ENCODE measurements at places on chromosomes 5 and 9. TPM values are rescaled to one million over a fixed set of nuclear protein-coding genes. Genes with fewer than 3 reads are reported as not detected.

Gene OR2K2
- total RNA-seq, result not detected

GRCh38 chr5:1525624-1526189, 1.9 kb upstream of the LPCAT1 start:
- no peak for DNase-seq

DNA sequence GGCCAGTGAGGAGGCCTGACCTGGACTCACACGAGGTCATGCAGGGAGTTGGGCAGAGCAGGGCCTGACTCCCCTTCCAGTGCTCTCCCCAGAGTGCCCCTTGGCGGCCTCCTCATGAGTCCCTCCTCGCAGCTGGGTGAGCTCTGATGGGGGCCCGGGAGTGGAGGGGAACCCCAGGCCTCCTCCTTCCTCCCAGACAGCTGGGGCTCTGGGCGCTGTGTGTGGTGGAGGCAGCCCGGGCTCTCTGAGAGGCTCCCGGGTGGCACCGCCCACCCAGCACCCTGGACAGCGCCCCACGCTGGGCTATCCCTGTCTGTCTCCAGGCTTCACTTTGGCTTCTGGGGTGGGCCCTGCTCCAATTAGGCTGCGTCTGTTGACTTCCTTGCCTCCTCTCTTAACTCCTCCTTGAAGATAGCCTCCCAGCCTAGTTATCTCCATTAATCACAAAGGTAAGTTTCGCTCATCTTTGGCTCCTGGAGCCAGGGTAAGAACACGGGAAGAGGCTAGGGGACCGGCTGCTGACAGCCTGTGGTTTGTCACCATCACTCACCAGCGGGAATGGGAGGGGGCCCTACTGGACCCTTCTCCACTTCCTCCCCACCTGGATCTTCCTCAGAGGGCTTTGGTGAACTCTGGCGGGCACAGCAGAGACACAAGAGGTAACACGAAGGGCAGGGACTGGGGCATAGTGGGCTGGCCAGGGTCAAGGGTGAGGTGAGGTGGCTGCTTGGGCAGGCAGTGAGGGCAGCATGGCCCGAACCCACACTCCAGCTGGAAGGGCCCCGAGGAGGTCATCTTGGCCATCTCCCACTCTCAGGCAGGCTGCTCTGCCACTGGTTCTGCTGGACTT, 13.1 kb downstream of the PSD2 start:
- no peak for DNase-seq

GRCh38 chr5:41768692-41769091, 101.5 kb downstream of the OXCT1 start:
- DNase-seq, result no peak

DNA sequence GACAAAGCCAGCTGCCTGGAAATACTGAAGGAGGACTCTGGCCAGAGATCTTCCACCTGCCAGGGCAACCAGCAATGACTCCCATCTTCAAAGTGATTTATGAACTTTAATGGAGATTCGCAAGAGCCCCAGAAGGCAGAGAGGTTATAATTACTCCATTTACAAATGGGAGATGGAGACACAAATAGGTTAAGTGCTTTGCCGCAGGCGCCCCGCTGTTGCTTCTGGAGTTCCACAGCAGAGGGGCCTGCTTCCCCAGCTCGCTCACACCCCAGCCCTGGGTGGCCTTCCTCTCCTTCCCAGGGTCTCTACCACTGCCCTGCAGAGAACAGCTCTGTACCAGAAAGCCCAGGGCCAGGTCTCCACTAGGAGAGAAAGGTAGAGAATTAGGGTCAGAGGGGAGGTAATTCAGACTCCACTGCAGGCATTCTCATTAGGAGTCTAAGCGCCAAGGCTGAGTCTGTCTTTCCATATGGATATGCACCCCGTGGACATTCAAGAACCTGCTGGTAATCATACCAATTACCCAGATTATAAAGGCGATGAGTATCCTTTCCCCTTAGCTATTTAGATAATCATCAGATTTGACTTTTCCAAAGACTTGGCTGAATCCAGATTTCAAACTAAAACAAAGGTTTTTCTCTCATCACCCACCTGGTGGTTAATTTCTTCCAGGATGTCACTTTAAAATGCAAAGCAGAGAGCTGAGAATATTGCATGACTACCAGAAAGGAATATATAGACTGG, 157.6 kb upstream of the TUT7 start:
- DNase-seq, result no peak

DNA sequence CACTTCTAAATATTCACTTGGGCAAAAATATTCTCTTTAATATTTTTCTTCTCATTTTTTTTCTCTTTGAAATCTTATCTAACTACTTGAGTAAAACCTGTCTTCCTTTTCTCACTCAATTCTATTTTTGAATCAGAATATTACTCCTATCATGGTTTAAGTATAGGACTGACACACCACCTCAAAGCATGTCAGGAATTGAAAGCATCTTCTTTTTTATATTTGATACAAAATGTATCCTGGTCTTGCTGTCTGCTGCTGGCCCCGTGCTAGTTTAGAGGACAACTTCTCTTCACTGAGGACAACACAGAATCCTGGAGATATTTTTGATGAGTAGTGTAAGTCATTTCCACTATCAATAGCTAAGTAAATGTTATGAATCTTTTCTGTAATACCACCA, 383.6 kb downstream of the GADD45G start:
- DNase-seq, result no peak

- peak; percentile 58 for DNase-seq
These were observed at the start of gene NKD2 for GRCh38 chr5:1008451-1009358. Gene NKD2, plus strand, starts transcription at chr5:1008802. Its CDS starts 256 bp downstream, at chr5:1009058.
